Upper lobe of left lung (tissue), 6 donors: ENCODE measurements at places on chromosomes 11 and 22.
A peak's percentile ranks its signal among the peaks of the same experiment; 100 is the strongest.

- no peak overlapping the region for H3K4me3 ChIP-seq
- DNase-seq: peak; percentile 10
- no peaks in the 10 kb centered on the region for H3K36me3 ChIP-seq
- no peak overlapping the region for H3K27ac ChIP-seq
Observed at GRCh38 chr22:49291781-49292180, 535.9 kb downstream of the BRD1 start.

- DNase-seq: no peak
- H3K4me3 ChIP-seq: no peak overlapping the region
- H3K27me3 ChIP-seq: no peaks in the 10 kb centered on the region
- H3K27ac ChIP-seq: no peak overlapping the region
- no peaks in the 10 kb centered on the region for H3K36me3 ChIP-seq
- peaks cover 3% of the 10 kb centered on the region for H3K4me1 ChIP-seq
Observed at GRCh38 chr11:78791254-78791653, 216.6 kb upstream of the NARS2 start.

GRCh38 chr22:24021304-24021703, 10.2 kb downstream of the CABIN1 start:
- no peak overlapping the region for H3K27ac ChIP-seq
- no peaks in the 10 kb centered on the region for H3K36me3 ChIP-seq
- no peaks in the 10 kb centered on the region for H3K4me1 ChIP-seq

DNA sequence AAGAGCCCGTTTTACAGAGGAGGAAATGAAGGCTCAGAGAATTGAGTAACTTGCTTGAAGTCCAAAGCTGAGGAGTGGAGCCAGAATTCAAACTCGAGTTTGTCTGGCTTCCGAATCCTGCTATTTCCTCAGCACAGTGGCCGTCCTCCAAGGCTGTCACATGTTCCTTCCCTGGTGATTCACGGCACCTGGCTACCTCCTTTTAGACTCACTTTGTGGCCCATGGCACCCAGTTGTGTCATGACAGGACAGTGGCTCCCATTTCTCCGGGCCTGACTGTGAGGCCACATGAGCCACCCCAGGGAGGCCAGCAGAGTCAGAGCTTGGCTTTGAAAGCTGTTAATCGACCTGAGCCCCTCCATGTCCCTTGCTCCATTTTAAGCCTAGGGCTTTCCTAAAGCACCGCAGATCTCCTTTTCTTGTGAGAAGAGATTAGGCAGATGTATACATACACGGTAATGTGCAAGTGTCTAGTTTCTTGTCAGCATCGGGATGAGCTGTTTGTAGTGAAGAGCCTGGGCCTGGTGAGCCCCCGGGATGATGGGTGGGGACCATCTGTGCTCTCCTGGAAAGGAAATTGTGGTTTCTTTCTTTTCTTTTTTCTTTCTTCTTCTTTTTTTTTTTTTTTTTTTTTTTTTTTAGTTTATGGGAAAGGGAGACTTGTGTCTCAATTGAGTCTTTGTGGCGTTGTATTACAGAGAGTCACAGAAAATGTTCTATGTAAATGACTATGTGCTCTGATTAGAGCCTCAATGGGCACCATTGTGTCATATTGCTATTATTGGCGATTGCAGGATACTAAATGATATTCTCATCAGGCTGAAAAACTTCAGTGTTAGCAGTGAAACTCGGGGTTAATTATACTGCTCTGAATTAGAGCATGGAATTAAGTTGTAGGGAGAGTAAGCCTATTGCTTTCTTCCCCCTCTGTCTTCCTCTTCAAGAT, 54.8 kb downstream of the PTPRJ start:
- peak; percentile 64 for DNase-seq
- no peak overlapping the region for H3K4me3 ChIP-seq
- H3K27ac ChIP-seq: peak overlapping the region; percentile 0
- no peaks in the 10 kb centered on the region for H3K27me3 ChIP-seq

DNA sequence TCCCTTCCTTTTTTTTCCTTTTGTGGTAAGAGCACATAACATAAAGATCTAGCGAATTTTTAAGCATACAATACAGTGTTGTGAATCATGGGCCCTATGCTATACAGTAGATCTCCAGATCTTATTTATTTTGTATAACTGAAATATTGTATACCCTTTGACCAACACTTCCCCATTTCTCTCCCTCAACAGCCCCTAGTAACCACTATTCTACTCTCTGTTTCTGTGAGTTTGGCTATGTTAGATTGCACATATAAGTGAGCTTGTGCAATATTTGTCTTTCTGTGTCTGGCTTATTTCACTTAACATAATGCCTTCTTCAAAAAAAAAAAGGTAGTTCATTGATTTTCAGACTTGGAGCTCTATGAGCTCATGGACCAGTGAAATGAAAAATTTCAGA, 180.5 kb downstream of the C11orf91 start:
- H3K27me3 ChIP-seq: no peaks in the 10 kb centered on the region
- no peaks in the 10 kb centered on the region for H3K4me1 ChIP-seq
- H3K36me3 ChIP-seq: no peaks in the 10 kb centered on the region
- no peak for DNase-seq
- no peak overlapping the region for H3K27ac ChIP-seq

- no peak for DNase-seq
- H3K4me1 ChIP-seq: no peaks in the 10 kb centered on the region
- no peaks in the 10 kb centered on the region for H3K36me3 ChIP-seq
- H3K27me3 ChIP-seq: no peaks in the 10 kb centered on the region
Observed at GRCh38 chr11:124152770-124153407, 30.3 kb upstream of the OR10D3 start.

DNA sequence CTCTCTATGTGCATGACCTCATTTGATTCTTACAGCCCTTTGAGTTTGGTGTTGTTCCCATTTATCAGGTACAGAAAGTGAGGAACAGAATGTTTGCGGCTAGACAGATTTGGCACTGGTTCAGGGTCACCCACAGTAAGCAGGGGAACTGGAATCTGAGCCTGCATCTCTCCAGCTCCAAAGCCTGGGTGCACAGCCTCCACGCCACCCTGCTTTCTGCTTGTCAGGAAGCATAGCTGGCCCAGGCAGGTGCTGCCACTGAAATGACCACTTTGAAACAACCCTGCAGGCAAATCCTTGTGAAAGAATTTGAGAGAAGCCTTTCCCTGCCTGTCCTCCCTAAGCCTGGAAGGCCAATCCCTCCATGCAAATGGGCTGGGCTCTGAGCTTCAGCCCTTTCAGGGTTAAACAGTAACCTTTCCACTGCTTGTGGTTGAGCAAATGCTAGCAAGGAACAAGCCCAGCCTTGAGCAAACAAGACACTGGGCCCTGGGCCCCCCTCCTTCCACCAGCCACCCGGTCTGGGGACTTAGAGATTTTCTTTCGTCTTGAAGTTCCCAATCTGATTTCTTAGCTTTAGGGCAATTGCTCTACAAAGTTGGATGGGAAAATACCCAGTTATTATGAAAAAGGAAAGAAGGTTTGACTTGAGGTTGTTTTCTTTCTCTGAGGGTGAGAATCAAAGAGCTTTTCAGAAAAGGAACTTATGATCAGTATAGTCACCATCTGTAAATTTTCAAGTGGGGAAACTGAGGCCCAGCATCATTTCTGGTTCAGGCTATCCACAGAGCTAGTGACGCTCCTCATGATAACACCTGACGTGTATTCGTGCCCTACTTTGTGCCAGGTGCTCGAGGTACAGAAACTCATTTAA, 19.4 kb downstream of the EHF start:
- DNase-seq: no peak
- no peaks in the 10 kb centered on the region for H3K36me3 ChIP-seq
- no peaks in the 10 kb centered on the region for H3K27me3 ChIP-seq
- peak overlapping the region; percentile 77 for H3K27ac ChIP-seq
- no peak overlapping the region for H3K4me3 ChIP-seq

DNA sequence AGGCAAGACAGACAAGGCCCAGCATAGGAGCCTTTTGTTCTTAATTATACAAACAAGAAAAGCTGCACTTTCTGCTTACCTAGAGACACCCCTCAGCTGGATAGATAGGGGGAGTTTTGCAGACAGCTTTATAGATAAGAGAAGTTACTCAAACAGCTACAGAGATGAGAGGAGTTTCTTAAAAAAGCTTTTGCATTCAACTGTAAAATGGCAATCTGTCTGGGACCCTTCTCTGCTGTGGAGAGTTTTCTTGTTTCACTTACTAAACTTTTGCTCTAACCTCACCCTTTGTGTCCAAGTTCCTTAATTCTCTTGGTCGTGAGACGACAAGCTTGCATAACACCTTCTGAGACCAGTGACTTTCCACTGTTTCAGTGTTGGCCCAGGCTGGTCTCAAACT, 103.8 kb upstream of the CHORDC1 start:
- H3K27me3 ChIP-seq: no peaks in the 10 kb centered on the region
- H3K4me1 ChIP-seq: no peaks in the 10 kb centered on the region
- H3K36me3 ChIP-seq: no peaks in the 10 kb centered on the region
- H3K4me3 ChIP-seq: no peak overlapping the region
- no peak for DNase-seq
- H3K27ac ChIP-seq: no peak overlapping the region

GRCh38 chr11:79592824-79593223, 152.0 kb upstream of the TENM4 start:
- no peak overlapping the region for H3K27ac ChIP-seq
- no peaks in the 10 kb centered on the region for H3K27me3 ChIP-seq
- H3K4me1 ChIP-seq: no peaks in the 10 kb centered on the region
- H3K36me3 ChIP-seq: no peaks in the 10 kb centered on the region
